ENCODE measurements at places on chromosomes 1 and 21.

- no peak for DNase-seq
These were observed 31.8 kb downstream of the GNG4 start for GRCh38 chr1:235617808-235618207.

DNA sequence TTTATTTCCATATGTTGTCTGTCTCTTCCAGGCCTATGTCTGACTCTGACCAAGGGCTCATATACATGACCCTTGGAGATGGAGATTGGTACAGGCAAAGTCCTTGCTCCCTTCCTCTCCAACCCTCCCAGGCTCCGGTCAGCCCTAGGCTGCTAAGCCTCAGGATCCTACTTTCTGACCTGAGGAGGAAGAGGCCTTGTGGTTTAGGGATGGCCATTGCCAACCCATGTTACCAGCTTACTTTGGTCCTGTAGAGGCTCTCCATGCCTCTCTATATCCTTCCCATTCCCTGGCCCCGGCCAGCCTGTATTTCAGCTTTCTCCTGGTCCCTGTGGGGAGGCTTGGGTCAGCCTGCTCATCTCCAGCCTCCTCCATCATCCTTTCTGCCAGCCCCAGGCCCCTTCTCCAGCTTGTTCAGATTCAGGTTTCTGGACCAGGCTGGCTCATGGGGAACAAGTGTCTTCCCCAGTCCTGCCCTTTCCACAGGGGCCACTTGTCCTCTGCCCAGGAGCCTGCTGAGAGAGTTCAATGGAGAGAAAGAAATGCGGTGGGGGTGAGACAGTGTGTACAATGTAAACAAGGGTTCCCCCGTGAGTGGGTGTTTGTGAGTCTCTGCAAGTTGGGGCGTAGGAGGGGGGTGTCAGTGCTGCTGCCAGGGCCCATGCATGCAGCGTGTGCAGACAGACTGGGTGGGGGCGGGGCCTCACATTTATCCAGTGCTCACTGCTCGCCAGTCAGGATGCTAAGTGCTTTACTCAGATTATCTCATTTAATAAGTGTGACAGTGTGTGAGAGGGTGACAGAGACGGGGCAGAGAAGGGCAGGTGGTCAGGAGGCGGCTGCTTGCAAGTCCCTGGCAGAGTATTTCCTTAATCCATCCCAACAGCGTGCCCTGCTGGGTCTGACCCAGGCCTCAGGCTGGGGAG is 31.3 kb upstream of the FOXO6 start:
- no peak for DNase-seq

- no peak for DNase-seq
These were observed 21.1 kb upstream of the ATP1A1 start for GRCh38 chr1:116351914-116352313.

- no peak for DNase-seq
These were observed at the start of gene LINGO4 for GRCh38 chr1:151805066-151805820. Gene LINGO4 (minus strand): TSS chr1:151805419. CDS start chr1:151802704, 2,715 bp downstream.

- DNase-seq, result no peak
These were observed 87.7 kb downstream of the SNX7 start for GRCh38 chr1:98749152-98749756.

GRCh38 chr1:118073648-118074435 is 111.2 kb downstream of the SPAG17 start:
- DNase-seq, result no peak

DNA sequence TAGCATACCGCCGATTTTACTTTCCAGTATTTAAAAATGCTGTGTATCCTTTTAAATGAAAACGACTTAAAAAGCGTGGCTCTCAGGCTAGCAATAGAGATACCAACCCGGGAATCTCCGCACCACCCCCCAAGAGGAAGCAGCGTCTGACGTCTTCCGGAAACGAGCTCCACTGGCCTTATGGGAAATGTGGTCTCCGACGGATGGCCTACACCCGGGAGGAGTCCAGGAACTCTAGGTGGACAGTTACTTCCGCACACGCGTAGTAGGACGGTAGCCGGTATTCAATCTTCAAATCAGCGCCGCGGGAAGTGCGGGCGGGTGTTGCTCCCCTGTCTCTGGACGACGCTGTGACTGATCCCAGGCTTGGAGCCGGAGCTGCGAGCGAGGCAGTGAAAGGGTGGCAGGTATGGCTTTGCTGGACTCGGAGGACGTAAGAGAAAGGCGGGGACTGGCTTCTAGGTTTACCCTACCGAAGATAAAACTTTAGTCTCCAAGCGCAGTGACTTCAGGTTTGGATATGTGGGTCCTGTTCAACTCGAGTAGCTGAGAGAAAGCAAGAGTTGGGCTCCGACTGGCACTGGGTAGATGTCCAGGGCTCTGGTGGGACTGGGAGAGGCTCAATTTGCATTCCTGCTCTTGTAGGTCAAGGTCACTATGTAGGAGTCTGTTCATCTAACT is at the start of gene ZNF684:
ZNF684 (plus strand) TSS at position 257 of the 681 bp plus-strand sequence. CDS start 1,530 bp downstream, outside the sequence.
- peak; percentile 87 for DNase-seq

GRCh38 chr1:169586395-169587255 is at the start of gene F5:
Gene F5 (minus strand): TSS chr1:169586481. CDS start chr1:169586386, 95 bp downstream.
- peak; percentile 81 for DNase-seq

Measured in CD4-positive, alpha-beta T cell treated with Interleukin-17A for 4 hours (primary cell).